IPS DF 19.7 (cell line): ENCODE measurements at places on chromosomes 1 and 21.

GRCh38 chr1:50423670-50424000, 392 bp upstream of the DMRTA2 start:
- no peak for DNase-seq

- no peak for DNase-seq
Measured at GRCh38 chr1:13793088-13793730, 93.2 kb downstream of the PRDM2 start.

GRCh38 chr1:221708076-221708571, 33.8 kb downstream of the DUSP10 start:
- no peak for DNase-seq

DNA sequence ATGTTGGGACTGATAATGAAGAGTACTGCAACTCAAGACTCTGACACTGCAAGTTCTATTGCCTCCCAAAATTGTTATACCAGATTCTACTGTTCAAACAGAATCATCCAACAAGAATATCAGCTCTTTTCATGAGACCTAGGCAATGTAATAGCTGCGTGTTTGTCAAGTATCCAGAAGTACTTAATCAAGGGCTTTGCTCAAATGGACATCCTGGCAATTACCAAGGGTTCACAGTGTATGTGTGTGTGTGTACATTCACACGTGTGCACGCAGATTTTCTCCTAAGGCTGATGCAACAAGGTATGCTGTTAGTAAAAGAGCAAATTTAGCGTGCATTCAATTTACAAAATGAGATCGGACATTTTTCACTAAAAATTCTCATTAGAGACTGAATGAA, 174.6 kb downstream of the GABPA start:
- DNase-seq = no peak

- DNase-seq = no peak
Measured at GRCh38 chr1:29523576-29523975, 287.3 kb downstream of the PTPRU start.

DNA sequence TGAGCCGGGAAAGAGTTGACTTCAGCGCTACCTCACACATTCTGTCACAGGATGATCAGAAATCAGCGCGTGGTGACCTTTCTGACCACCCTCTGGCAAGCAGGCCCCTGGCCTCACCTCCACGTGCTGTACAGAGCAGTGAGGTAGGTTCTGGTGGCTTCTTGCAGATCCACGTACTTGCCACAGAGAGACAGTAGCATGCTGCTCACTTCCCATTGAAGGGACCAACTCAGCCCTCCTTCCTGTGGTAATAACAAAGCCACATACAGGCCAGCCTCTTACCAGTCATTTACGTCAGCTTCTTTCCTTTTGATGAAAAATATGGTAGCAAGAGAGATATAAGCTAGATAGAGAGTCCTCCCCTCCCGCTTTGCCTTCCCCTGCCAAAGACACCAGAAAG, 200.7 kb downstream of the CHRM3 start:
- DNase-seq = no peak

GRCh38 chr1:39048745-39049370, 22.7 kb downstream of the NDUFS5 start:
- DNase-seq = no peak

- no peak for DNase-seq
Measured at GRCh38 chr1:60866226-60866900, 216.0 kb upstream of the NFIA start.

GRCh38 chr1:55338448-55338820, 123.3 kb upstream of the USP24 start:
- DNase-seq = no peak

- DNase-seq = no peak
Measured at GRCh38 chr1:10662824-10663677, 133.4 kb downstream of the CASZ1 start.

DNA sequence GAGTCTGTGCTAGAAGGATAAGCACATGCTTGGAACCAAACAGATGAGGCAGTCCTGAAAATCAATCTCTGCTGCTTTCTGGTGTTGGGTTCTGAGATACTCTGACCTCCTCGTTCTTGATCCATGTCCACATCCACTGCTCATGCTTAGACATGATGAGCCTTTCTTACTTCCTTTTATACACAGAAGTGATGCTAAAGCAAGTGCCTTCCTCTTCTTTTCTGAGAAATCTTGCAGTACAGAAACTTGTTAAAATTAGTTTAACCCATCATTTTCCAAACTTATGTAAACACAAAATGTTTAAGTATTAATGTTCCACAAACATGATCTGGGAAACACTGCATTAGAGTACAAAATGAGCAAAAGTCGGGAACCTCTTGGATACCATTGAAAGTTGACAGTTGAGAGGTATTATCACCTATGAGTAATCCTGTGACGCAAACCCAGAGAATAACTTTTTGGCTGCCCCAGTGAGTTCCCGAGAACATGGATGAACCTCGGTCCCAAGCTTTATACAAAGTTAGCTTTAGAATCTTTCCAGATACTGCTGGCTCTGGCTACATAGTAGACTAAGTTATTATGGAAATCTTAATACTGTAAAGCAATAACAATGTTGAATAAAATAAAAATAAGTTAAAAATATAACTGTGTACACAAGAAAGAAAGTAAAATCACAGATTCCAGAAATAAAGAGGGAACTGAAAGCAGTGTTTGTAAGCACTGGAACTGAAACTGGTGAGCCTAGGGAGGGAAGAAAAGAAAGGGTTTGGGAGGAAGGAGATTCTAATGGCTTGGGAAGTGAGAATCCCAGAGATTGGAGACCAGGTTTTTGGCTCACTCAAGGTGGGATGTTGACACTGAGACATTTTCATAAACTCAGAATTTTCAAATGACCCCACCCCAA, 429.3 kb upstream of the RUNX1 start:
- no peak for DNase-seq

GRCh38 chr21:43810505-43811261, 21.3 kb downstream of the RRP1 start:
- DNase-seq = no peak

- DNase-seq = no peak
Measured at GRCh38 chr1:205645519-205645918, 13.7 kb upstream of the ELK4 start.

- no peak for DNase-seq
Measured at GRCh38 chr21:31387560-31388186, 43.6 kb upstream of the TIAM1 start.

GRCh38 chr1:87592156-87592555, 263.5 kb downstream of the LMO4 start:
- no peak for DNase-seq

DNA sequence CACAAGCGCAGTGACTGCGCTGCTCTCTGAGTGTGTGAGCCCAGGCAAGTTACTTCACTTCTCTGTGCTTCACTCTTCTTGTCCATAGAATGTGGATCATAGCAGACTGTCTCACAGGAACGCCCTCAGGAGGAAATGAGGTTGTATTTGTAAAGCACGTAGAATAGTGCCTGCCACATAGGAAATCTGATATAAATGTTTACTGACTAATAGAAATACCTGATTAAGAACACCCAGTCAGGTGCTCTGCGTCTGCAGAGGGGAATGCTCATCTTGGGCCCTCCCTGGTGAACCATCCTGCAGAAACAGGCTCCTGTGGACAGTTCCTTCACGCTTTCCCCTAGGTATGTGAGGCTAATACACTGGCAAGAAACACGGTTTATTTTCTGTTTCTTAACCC, 100.3 kb downstream of the BEND5 start:
- DNase-seq = no peak

GRCh38 chr21:46065215-46065913, 32.5 kb upstream of the COL6A2 start:
- no peak for DNase-seq
